Kasumi-1 (cell line): ENCODE measurements at places on chromosomes 3 and 15.

DNA sequence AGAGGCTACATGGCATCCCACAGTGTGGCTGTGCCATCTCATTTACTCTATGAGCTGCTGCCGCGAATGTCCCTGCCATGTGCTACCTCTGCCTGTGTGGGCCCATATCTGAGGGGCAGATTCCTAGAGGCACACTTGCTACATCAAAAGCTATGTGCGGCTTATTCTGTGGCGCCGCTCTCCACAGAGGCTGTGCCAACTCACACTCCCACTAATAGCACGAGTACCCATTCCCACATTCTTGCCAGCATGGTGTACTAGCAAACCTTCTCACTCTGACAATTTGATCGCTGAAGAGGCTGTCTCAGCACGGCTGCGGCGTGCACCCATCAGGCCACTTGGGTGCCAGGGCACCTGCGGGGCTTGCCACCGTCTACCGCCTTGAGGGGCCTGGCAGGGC lies 31.2 kb upstream of the MUSTN1 start:
- DNase-seq = no peak

- no peak for DNase-seq
Observed at GRCh38 chr3:37015642-37016041, 22.3 kb downstream of the MLH1 start.

DNA sequence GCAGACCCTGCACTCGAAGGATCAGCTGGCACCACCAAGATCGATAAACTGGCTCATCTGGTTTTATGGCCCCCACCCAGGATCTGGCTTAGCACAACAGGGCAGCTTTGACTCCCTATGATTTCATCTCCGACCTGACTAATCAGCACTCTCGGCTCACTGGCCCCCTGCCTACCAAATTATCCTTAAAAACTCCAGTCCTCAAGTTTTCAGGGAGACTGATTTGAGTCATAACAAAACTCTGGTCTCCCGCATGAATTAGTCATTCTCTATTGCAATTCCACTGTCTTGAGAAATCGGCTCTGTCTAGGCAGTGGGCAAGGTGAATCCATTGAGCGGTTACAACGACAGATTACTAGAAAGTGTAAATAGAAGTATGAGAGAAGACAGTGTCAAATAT lies 521.9 kb upstream of the RGMA start:
- no peak for DNase-seq

DNA sequence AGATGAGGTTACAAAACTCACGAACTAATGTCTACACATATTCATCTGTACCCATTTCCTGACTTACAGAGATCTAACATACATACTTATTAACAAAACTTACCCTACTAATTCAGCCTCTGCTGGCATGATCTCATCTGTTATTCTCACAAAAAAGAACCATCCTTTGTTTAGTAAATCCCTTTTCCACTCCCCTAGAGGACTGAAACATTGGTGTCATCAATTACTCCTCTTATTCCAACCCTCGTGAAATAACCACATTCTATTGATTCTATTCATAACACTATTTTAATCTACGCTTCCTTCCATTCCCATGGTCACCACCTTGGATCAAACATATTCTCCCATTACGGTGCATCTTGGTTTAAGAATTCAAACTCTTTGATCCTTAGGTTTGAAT lies 505.9 kb downstream of the SI start:
- no peak for DNase-seq

GRCh38 chr15:68512052-68512451 lies 66.7 kb upstream of the CORO2B start:
- DNase-seq = no peak

DNA sequence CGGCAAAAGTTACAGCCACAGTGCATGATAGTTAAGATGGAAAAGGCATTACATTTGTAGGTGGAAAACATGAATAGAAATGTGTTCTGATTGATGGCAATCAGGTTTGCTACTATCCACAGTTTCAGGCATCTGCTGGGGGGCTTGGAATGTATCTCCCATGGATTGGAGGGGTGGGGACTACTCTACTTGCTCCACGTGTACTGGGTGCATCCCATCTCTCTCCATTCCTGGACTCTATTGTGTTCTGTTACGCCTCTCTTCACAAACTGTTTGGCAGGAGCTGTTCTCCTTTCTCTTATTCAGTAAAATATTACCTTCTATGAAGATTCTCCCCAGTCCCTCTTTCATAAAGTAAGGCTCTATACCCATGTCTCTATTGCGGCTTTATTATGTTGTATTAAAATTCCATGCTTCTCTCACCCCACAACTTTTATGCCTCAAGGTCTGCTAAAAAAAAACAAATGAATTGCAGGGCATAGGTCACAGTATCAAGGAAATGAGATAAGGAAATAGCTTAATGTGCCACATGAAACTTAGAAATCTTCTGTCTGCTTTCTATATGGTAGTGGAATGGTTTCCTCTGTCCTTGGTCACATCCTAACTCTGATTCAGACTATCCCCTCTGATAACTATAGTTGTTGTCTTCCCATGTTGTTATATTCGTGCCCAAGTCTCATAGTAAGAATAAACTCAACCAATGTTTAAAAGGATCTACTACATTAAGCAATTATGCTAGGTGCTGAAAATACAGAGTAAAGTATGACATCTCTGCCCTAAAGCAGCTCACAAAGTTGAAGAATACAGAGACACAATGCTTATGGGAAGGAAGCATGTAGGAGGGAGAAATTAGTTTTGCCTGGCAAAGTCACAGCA lies 43.2 kb downstream of the LRRFIP2 start:
- DNase-seq = no peak

- no peak for DNase-seq
Observed at GRCh38 chr15:85993116-85993515, 86.6 kb upstream of the AGBL1 start.

DNA sequence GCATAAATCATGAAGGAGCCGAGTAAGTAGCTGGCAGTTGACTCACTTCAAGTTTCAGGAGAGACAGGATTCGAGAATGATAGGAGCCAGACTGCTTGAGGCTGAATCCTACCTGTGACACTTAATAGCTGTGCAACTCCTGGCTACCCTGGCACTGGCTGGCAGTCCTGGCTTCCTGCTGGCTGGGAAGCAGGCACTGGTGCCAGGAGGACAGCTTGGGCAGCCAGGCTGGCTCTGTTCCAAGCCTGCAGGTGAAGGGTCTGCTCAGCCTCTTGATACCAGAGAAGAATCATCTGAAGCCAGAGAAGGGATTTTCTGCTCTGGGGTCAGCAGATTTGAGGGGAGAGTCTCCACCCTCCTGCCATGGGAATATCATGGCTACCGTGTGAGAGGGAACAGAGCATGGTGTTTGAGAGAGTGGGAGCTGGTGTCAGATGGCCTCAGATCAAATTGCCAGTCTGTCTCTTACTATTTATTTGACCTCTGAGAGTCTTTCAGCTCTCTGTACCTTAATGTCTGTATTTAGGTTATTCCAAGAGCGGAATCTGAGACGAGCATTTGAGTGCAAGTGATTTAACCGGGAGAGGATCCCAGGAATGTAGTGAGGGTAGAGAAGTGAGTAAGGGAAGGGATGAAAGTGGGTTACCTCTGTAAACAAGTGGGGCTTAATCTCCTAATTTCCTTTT lies 4.4 kb upstream of the XIRP1 start:
- DNase-seq = no peak
